ENCODE measurements at places on chromosomes 1 and 21.

GRCh38 chr1:201676641-201677040, 137.7 kb downstream of the NAV1 start:
- DNase-seq, result no peak

DNA sequence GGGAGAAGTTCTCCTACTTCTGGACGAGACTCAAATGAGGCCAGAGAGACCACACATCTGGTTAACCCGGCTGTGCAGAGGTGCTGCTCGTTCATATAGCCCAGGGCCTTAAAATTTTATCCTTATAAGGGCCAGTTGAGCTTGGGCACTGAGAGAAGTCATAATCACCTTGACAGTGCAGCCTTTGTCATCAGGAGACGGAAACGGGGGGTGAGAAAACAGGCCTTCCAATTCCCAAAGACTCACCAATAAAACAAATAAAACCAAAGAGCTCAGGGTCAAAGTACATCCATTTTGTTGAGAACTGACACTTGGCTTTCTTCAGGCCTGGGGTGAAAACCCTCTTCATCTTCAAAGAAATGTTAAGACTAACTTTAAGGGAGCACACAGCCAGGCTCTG, 167.1 kb downstream of the TGFBR3 start:
- DNase-seq, result no peak

GRCh38 chr1:36771660-36772284, 262.5 kb downstream of the GRIK3 start:
- DNase-seq, result no peak

DNA sequence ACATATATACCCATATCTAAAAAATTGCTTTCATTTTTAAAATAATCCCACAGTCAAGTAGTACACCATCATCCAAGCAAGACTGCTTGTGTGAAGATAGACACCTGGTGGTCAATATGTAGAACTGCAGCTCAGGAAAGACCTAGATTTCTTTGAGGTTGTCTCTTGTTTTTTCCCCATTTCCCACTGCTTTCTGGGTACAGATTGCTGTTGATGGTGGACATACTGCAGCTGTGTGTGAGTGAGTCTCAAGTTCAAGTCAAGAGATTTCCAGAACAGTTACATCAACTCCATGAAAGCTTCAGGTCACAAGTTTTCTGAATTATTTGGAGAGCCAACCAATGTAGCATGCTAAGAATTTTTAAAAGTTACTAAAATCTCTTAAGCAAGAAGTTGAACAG, 306.4 kb downstream of the DUSP10 start:
- no peak for DNase-seq

GRCh38 chr1:167158111-167158812, 62.4 kb upstream of the POU2F1 start:
- DNase-seq, result no peak

DNA sequence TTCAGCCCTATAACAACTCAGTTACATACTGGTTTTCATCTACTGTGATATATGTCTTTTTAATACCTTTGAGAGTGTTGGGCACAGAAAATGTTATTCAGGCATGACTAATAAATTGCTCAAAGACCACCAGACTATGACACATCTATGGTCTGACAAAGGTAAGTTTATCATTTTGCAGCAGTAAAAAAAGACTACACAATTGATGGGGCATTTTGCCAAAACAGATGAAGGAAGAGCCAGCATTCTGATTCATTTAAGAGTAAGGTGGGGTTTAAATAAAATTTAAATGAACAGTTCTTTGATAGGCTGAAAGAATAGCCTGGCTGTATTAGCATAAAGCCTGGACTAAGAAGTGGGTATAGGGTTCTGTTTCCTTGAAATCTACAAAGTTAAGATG, 8.8 kb upstream of the RNPC3 start:
- DNase-seq, result no peak

Data from stimulated activated CD4-positive, alpha-beta T cell treated with anti-CD3 and anti-CD28 coated beads, Interleukin-12 subunit alpha, Interleukin-12 subunit beta, amount 100 ng/mL, for 4 hours (primary cell).